ENCODE measurements at places on chromosomes 7 and 10.
A peak's percentile ranks its signal among the peaks of the same experiment; 100 is the strongest.

DNA sequence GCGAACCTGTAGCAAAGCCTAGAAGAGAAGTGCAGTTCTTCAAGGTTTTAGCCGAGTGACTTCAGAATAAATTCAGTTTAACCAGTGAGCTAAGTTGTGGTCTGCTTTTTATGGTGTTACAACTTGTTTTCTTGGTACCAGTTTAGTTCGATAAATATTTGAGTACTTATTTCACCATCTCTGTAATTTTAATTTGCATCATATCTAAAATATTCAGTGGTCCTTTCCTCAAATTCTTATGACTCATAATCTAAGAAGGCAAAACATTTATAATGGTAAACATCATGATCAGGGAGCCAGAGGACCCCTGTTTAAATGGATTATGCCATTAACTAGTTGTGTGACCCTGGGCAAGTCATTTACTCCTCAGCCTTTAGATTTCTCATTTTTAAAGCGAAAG, 4.1 kb upstream of the BMPER start:
- DNase-seq = peak; percentile 31

- peak; percentile 43 for DNase-seq
Measured at GRCh38 chr10:110834629-110835301, 37.0 kb upstream of the PDCD4 start.

DNA sequence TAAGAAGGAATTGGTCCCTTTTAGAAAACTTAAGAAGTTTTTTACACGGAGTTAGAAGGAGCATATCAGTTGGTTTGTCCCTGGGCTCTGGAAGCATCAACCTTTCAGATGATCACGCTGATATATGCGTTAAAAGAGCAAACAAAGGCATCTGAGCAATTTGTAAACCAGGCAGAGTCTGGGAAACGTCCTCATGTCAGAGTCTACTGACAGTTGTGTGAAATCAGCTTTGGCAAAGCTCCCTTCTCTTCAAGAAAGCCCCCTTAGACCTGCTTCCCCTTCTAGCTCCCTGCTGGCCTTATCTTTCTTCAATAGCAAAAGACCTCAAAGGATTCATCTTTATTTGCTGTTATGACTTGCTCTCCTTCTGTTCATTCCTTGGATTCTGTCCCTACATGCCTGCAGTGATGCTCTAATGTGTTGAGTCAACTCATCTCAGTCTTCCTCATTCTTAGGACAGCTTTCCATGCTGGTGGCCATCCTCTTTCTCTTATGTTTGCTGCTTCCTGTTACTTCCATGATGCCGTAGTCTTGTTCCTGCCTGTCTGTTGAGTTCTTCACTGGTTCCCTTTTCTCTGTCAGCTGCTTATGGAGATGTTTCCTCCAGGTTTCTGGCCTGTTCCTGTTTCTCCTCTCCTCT, 106.5 kb upstream of the BMPER start:
- DNase-seq = no peak

GRCh38 chr7:25117226-25118047, 7.6 kb downstream of the CYCS start:
- no peak for DNase-seq

DNA sequence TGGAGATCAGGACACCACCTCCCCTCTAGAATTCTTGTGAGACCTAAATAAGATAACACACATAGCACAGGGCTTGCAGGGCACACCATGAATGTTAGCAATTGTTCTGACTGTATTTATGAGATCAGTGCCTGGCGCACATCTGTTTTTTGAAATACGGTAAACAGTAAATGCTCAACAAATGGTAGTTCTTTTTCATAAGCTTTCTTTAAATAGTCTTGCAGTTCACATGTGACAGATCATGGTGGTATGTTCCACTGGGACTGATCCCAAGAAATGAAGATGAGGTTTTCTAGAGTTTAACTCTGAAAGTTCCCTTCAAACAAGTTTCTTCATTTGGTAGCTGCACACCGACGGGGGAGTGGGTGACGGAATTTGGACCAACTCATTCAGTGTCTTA, 34.8 kb downstream of the CREB5 start:
- DNase-seq = no peak

DNA sequence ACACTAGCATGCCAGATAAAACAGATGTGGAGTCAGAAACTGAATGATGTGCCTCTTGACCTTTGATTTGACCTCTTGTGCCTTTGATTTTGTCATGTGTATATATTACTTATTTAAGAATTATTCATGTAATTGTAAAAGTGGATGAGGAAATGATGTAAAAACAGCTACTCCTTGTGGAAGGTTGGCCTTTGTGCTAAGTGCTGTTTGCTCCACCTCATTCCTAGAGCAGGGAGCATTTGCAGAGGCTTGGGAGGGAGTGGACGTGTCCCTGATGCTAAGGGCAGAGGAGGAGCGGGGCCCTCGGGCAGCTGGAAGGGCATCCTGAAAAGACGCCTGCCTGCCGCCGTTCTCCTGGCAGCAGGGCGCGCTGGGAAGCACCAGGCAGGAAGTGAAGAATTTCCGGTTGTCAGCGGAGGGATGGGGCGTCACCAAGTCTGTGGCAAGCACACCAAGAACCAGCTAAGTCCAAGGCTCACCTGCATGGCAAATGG, 197.6 kb upstream of the ZNF32 start:
- DNase-seq = peak; percentile 34

DNA sequence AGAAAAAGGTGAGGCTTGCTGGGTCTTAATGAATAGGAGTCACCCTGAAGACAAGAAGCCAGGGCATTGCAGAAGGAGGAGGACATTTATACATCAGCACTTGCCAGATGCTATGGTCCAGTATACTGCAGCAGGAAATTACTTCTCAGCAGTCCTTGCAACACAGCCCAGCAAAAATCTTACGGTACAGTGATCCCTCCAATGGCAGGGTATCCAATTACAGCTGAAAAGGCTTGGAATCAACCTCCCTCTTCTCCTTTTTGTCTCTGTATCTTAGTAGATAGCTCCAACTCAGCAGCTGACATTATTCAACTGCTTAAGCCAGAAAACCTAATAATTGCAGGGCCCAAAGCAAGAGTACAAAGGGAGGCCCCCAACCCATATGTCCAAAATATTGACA, 128.3 kb upstream of the COBL start:
- DNase-seq = no peak

DNA sequence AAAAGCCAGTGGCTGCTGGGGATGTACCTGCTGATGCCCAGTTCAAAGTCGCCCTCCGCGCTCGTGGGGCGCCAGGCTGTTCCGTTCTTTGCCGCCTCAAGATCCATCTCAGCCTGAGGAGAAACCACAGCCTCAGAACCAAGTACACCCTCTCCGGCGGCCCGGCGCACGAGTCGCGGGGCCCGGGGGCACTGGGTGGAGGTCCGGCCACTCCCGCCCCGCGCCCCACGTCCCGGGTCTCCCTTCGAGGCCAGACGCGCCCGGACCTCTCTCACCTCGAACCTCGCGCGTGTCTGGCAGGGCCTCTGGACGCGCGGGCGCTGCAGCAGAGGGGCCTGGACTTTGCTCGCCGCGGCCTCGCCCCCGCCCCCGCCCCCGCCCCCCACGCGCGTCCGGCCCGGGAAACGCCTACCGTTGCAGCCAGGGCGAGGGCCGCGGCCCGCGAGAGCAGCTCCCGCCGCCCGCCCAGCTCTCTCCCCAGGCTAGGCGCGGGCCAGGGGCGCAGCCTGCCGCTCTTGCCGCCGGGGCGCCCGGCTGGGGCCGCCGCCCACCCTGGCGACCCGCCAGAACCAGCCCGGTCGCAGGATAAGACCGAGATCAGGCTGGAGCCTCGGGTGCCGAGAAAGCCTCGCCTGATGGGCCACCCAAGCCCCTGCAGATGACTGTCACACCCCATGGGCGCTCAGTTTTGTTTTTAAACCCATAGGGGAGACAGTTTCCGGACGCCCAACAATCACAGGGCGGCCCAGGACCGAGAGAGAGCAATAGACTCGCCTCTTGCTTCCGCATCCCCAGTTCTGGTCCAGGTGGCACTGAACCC, at the start of gene ABCB4:
Gene ABCB4 (minus strand): TSS at position 322 of the 820 bp plus-strand sequence. CDS start 215 bp downstream, at position 107.
- DNase-seq = no peak

DNA sequence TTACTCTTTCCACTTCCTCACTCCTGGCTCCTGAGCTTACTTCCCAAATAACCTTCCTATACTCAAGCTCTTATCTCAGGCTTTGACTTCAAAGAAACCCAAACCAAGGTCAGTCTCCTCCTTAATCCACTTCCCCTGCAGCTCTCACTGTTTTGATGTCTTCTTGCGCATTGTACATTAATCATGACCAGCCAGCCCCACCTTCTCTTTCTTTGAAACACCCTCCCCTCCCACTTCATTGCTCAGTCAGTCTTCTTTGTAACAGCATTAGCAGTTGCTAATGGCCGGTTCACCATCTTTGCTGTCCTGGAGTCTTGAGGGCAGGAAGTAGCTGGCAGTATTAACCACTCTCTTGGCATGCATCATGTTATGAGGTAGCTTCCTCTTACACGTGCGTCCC, 57.9 kb upstream of the CHCHD3 start:
- no peak for DNase-seq

Data from iris pigment epithelial cell (primary cell).